Renal cortex interstitium (tissue), 15 donors: ENCODE measurements at places on chromosomes 1 and 21.

DNA sequence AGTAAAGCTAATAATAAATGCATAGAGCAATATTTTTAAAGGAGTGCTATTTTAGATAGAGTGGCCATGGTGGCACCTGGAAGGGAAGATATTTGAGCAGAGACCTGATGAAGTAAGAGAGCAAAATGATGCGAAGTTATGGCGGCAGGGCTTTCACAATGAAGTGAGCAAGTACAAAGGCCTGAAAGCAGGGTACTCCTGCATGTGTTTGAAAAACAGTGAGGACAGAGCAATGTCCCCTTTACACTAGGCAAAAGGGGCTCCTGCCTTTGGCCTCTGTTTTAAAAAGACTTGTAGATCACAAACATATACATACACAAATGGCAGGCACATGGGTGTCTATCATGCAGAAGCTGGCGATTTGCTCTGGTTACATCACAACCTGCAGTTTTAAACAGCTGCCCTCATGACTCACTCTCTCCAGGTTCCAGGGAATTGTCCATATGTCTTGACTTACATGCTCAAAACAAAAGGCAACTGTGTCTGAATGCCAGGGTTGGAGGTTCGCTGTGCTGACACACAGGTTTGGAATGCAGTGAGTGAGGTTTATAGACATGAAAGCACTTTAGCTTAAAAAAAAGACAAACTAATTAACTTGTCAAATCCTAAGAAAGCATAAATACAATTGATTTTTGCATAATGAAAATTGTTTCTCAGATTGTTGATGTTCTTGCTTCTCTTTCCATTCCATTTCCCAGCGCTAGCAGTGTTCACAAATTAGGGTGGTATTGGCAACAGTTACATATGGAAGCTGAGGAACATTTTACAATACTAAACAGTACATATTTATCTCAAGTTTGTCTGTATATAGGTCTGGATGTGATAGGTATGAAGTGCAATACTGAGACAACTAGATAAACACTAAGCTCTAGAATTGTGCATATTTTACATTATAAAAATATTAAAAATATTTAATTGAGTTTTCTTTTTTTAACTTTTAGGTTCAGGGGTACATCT lies 313.9 kb downstream of the BARHL2 start:
- no peak for DNase-seq

DNA sequence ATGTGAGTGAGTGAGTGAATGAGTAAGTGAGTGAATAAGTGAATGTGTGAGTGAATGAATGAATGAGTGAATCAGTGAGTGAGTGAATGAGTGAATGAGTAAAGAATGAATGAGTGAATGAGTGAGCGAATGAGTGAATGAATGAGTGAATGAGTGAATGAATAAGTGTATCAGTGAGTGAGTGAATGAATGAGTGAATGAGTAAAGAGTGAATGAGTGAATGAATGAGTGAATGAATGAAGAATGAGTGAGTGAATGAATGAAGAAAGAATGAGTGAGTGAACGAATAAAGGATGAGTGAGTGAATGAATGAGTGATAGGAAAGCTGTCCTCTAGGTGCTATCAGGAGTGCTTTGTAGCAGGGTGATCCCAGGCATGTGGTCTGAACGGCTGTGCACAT lies 35.7 kb downstream of the CFAP74 start:
- no peak for DNase-seq

DNA sequence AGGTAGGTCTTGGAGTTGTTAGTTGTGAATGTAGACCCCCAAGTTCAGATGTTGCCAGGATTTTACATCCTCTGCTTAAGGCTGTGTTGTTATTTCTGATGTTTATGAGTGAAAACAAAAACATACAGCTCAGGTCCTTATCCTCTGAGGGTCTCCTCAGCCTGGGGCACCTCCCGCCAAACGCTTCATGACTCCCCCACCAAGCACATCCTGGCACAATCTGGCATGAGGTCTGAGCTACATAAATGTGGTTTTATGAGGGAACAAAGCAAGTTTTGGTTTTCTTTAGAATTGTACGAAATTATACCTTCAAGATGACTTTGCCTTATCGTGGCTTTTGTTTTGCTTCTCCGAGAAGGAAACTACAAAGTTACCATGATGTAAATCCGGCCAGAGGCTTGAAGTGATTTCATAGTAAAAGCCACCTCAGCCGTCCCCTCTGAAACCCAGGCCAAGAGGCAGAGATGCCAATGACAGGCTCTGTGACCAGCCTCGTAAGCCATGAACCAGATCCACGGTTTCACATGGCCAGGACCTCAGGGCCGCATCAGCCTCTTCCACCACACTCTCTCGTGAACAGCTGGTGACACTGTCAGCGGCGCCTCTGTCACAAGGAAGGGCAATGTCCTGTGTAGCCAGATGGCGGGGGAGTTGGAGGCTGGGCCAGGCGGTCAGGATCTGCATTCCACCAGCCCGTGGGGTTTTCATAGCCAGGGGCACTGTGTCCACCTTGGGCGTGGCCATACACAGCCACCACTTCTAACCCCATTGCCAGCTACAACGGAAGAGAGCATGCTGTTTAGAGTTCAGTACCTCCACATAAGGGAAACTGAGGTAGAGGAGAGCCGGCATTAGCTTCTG lies 199.4 kb downstream of the KIF26B start:
- DNase-seq: no peak

DNA sequence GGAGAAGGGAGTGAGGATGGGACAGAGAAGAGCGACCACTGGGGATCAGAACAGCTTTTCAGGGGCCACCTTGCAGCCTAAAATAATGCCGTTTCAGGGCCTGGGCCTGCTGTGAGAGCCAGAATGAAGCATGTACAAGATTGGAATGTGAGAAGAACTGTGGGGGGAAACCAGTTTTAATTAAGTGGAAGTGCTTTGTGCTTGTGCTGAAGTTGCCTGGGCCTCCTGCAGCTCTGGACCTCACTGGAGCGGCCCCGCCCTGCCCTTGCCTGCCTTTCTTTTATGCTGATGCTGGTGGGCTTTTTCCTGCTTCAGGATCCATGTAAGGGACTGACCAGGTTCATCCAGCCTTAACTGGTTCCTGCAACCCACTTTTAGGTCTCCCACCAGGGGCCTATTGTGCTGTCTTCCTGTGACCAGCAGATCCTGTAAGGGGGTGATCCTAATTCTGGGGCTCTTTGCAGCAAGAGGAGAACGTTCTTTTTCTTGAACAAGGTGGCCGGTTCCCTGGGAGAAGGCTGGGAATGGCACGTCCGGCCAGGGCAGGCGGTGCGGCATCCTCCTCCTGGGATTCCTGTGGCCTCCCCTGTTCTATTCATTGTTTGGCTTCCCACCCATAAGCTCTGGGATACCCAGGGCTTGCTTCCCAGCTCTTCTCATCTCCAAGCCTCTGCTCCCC lies 3.2 kb downstream of the C1orf226 start:
- DNase-seq: no peak

DNA sequence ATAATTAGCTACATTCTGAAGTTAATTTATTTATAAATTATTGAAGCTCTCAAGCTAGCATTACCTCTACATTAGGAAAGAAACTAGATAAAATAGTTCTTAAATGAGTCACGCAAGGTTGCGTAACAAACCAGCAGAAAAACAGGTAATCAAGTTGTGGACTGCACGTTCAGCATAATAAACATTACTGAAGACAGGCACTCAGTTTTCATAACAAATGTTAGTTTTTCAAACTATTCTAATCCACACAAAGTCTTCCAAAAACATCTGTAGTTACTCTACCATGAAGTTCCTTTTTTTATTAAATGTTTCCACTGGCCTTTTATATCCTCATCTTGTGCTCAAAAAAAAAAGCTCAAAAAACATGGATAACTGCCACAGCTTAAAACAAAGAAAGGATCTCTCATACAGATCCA lies 1.3 kb downstream of the TOR1AIP2 start:
- DNase-seq: no peak
